Endothelial cell of umbilical vein (primary cell): ENCODE measurements at places on chromosomes 12 and 14.
A peak's percentile ranks its signal among the peaks of the same experiment; 100 is the strongest.

GRCh38 chr14:91059576-91060350 is 678 bp downstream of the RPS6KA5 start:
- peak; percentile 32 for DNase-seq

GRCh38 chr12:66573605-66574004 is 105.3 kb downstream of the GRIP1 start:
- DNase-seq: no peak

GRCh38 chr12:32702946-32703345 is 23.8 kb downstream of the DNM1L start:
- no peak for DNase-seq

DNA sequence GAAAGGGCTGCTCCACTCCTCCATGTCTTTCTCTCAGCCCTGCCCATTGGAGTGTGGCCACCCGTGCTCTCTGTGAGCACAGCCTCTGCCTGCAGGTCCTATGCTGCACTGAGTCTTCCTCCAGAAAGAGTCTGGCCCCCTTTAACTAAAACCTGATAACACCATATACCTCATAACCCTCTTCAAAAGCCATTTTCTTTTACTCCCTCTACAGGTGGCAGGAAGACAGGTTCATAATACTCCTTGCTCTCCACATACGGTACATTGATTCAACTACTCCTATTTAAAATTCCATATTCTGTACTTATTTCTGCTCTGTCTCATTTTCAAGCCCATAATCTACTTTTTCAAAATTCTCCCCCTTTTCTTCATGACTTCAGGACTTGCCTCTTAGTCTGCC is 144.0 kb downstream of the HELB start:
- DNase-seq: no peak

DNA sequence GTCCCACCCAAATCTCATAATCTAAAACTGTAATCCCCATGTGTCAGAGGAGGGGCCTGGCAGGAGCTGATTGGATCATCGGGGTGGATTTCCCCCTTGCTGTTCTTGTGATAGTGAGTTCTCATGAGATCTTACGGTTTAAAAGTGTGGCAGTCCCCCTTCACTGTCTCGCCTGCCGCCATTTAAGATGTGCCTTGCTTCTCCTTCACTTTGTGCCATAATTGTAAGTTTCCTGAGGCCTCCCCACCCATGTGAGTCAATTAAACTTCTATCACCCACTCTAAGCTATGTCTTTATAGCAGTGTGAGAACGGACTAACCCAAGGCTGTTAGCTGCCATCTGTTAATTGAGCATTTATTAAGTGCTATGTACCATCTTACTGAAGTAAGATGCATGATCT is 105.1 kb downstream of the PTPN11 start:
- DNase-seq: no peak

GRCh38 chr14:52950898-52951680 is at the start of gene FERMT2:
TSS of gene FERMT2 (minus strand) at chr14:52951050. CDS start at chr14:52950568, 482 bp downstream.
- peak; percentile 87 for DNase-seq

DNA sequence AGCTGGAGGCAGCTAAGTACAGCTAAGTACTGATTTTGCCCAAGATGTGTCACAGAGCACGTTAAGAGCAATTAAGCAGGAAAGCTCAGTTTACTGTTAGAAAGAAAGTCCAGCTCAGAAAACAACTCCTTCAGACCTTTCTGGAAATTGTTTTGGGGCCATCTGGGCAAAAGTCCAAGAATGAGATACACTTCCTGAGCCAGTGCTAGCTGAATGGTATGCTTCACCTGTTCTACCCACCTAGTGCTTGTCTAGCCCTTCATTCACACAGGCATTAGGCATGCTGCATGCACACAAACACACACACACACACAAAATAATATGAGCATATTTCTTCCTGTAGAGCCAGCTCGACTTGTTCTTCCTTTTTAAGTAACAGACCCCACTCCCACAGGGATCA is 6.6 kb upstream of the IKZF4 start:
- DNase-seq: peak; percentile 19

DNA sequence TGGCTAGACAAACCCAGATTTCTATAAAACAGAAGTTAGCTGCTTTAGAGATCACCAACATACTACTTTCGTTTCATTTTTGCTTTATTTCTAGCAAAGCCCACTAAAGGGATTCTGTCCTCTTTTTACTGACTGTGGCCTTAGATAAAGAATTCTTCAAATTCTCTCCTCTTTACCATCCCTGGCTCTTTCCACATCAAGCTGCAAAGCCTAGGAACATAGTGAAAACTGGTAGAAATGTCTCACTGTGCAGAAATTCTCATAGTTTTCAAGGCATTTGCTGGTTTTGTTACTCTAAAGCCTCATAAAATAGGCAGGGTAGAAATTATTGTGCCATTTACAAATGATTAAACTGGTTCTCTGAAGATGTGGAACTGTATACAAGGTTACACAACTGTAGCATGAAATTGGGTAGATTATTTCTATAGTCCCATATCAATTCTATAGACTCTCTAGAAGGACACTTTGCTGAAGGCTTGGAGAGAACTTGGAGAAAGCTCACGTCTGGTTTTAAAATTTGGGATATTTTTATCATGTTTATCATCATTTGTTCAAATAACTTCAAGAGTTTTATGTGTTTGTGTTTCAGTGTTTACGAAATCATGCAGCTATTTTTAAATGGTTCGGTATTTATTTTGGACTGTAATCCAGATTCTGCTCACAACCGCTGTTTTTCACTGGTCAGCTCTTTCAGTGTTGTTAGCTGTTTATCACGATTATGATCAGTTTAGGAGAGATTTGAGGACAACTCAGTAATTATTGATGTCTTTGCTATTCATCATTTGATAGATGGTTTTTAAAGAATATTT is 36.7 kb upstream of the CSRP2 start:
- DNase-seq: no peak

- DNase-seq: no peak
Observed at GRCh38 chr12:47124451-47124850, 44.7 kb upstream of the AMIGO2 start.

GRCh38 chr14:68716698-68717097 is 76.2 kb downstream of the ZFP36L1 start:
- DNase-seq: no peak

DNA sequence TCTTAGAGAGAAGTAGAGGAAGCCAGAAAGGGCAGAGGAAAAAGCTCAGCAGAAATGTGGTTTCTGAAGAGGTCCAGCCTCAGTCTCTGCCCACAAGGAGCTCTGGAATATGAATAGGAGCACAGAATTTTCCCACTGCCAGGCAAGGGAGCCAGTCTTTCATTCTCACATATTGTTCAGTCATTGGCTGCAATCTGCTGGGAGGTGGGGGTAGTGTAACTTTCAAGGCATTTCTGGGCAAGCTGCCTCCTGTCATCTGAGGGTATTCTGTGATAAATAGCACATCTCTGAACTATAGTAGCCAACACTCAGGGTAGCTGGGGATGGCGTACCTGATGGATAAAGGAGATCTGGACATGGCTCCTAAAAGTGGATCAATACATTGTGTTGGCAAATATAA is 127.2 kb downstream of the LRRK2 start:
- DNase-seq: no peak

DNA sequence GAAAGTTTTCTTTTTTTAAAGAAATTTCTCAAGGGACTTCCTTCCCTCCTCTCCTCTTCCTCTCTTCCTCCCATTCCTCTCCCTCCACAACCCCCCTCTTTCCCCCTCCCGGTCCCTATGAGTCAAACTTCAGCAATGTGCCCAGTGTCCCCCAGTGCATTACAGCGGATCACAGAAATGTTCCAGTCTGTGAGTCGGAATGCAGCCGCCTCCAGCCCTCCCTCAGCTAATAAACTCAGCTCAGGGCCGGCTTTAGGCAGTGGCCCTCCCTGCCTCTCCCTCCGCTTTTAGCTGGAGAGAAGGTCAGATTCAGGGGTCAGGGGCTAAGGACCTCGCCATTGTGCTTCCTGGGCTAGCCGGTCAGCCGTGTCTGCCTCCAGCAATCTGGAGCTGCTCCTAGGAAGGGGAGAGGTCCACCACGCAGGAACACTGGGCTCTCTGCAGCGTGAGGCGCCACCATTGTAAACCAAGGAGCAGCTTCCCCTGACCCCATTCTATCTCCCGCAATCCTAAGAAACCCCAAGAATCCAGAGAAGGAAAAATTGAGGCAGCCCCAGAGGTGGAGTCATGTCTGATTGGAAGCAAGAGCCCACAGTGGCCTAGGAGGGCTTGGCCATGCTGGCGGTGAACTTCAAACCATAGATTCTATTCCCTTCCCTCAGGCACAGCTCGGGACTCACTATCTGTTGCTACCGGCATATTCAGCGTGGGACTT is 1.1 kb upstream of the HDAC7 start:
- peak; percentile 91 for DNase-seq

GRCh38 chr12:6234906-6235305 is 34.7 kb downstream of the CD9 start:
- no peak for DNase-seq

- DNase-seq: no peak
Observed at GRCh38 chr12:114799574-114800487, 115.9 kb upstream of the TBX3 start.
